Stimulated activated CD8-positive, alpha-beta memory T cell treated with anti-CD3 and anti-CD28 coated beads, Interleukin-15, amount 100 ng/mL, for 4 hours (primary cell): ENCODE measurements at places on chromosomes 2 and 18.

DNA sequence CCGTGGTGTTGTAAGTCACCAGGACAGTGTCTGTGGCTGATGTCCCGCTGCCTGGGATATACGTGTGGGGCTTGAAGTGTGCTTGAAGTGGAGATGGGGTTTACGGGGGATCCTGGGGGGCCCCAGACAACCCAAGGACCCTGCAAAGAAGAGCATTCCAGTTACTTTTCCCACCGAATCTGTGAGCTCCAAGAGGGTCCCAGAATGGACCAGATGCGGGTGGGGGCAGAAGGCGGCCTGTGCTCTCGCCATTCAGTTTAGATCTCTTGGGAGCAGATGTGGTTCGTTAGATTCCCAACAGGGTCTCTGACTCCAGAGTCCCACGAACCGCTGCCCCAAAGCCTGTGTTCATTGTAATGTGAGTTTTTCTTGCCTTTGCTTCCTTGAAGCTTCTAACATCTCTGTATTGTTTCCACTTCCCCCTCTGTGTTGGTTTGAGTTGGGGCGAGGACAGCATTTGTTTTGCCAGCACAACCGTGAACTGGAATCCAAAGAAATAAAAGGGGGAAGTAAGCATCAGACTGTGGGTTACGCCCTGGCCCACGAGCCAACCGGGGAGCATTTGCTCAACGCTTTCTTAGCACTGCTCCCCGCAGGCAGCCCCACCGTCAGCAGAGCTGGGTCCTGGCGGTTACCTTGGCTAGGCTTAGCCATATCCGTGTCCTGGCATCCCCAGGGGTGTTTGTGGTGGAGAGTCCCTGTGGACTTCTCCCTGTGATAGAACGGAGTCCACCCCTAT, 92.1 kb downstream of the SH3BP4 start:
- DNase-seq: no peak

GRCh38 chr2:46747297-46747818, 168.2 kb downstream of the MCFD2 start:
- no peak for DNase-seq

DNA sequence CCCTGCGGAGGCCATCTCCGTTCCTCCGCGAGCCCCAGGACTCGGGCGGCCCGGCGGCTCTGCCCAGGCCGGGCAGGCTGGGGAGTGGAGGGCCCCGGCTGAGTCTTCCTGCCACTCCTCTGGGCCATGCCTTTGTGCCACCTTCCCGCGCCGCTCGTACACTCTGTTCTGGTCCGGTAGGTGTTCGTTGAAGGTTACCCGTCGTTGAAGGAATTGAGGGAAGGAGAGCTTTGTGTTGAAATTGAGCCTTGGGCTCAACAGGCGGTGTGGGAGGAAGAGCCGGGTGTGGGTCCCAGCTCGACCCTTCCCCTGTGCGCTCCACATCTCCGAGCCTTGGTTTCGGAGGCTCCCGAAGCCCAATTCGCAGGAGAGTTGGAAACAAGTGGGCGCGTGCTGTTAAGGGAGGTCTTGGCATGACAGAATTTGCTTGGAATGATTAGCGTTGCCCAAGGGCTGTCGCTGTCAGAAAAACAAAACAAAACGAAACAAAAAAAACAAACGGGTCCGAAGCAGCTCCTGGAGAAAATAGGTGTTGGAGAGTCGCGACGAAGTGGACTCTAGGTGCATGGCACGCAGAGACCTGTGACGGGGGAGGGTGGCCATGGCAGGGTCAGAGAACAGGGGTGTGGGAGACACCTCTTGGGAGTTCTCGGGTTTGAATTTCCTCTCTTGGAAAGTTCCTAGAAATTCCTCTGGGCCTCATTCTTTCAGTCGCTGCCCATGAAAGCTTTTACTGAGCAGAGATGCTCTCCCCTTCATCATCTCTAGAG, 1.2 kb upstream of the MZT2A start:
- DNase-seq: no peak

DNA sequence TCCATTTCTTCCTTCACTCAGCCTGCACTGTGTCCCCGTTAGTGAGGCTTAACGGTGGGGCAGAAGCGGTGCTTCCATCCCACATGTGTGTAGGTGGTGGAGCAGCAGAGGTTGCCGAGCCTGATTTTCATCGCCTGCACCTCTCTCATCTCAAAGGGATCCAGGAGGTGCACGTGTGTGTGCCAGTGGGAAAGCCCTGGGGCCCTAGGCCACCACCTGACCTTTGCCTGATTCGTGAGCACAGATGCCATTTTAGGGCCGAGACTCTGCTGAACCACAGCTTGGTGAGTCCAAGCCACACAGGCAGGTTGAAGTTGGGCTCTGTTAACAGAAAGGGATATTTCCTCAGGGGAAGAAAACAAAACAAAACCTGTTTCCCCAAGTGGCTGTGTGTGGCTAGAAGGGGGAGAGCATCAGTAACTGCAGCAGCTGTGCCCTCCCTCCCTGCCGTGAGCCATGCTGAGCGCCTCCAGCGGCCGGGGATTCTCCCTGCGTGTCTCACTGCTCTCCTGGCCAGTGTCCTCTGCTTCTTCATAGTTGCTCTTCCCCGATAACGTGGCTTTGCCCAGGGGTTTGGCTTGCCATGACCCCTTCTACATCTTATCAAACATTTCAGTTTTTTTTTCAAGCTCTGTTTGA, 81.5 kb downstream of the MAPRE2 start:
- no peak for DNase-seq

DNA sequence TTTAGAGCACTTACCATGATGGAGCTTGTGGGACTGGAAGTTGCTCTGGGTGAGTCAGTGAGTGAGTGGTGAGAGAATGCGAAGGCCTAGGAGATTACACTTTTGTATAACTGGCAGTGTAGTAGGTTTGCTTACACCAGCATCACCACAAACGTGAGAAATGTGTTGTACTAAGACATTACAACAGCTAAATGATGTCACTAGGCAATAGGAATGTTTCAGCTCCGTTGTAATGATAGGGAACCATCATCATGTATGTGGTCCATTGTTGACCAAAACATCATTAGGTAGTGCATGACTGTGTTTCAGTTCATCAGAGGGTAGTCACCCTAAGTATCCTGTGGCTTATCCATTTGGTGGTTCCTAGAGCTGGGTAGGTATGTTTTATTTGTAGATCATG, 11.9 kb downstream of the ZNF407 start:
- DNase-seq: no peak

- no peak for DNase-seq
Observed at GRCh38 chr18:78701771-78702396, 277.7 kb upstream of the SALL3 start.

DNA sequence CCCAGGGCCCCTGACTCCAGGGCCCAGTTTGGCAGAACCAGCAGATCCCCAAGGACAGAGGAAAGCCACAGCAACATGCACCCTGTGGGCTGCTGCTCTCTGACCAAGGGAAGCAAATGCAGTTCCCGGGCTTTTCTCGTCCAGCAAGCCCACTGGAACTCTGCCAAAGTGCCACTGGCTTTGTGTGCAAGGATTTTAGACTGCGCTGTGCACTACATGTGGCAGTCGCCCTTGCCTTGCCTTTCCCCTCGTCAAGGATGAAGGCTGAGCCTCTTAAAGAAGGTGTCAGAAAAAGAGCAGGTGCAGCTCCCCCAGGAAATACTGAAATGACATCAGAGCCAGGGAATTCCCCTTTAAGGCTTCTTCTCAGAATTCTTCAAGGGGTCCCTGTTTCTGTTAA, 199.2 kb downstream of the TFCP2L1 start:
- DNase-seq: no peak

DNA sequence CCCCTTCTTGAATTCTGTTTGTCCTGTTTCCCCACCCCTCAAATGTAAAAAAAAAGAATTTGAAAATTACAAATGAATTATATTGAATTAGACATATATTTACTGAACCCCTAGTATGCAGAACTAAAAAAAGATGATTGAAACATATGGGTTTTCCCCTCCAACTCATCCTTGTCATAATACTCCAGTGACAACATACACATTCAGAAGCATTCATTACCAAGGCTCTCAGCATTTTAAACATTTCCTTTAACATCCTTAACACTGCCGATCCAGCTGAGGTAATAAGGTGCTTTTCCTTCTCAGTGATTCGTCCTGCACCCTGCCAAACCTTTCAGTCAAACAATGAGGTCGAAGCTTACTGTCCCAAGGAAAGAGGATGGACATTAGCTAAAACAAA, 53.1 kb upstream of the DTNB start:
- DNase-seq: no peak

- no peak for DNase-seq
Observed at GRCh38 chr2:156136566-156136965, 196.0 kb downstream of the NR4A2 start.
